ENCODE measurements at places on chromosomes 6 and 20.

GRCh38 chr6:166830185-166830890, 126.0 kb downstream of the RNASET2 start:
- DNase-seq = no peak

- DNase-seq = no peak
These were observed 506.6 kb downstream of the FRK start for GRCh38 chr6:115554060-115554459.

- no peak for DNase-seq
These were observed 17.6 kb upstream of the TAF4 start for GRCh38 chr20:62083312-62083711.

GRCh38 chr6:121436960-121437850, 1.8 kb downstream of the GJA1 start:
- DNase-seq = no peak

DNA sequence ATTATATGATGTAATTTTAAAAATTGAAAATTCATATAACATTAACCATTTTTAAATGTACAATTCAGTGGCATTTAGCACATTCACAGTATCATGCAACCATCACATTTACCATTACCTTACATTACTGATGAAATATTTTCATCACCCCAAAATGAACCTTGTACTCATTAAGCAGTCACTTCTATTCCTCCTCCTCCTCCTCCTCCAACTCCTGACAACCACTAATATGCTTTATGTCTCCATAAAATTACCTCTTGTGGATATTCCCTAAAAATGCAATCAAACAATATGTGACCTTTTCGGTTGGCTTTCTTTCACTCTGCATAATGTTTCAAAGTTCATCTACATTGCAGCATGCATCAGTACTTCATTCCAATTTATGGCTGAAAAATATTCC, 45.2 kb downstream of the ZHX3 start:
- no peak for DNase-seq

Data from HCT116 (cell line).